Peyer's patch (tissue), 4 donors: ENCODE measurements at places on chromosomes 16 and 17. TPM values are rescaled to one million over a fixed set of nuclear protein-coding genes. Genes with fewer than 3 reads are reported as not detected.

The SPEM1 gene
- total RNA-seq, result not detected

The RCVRN gene
- total RNA-seq, result not detected

The SRL gene
- total RNA-seq, result 0.35 TPM

The SNAI3 gene
- 0.70 TPM for total RNA-seq

The ITGB4 gene
- 224 TPM for total RNA-seq

The FOXN1 gene
- not detected for total RNA-seq

The NTN1 gene
- 4.0 TPM for total RNA-seq

The SLC5A11 gene
- total RNA-seq, result 138 TPM

The BRIP1 gene
- total RNA-seq, result 4.4 TPM

The NPIPA3 gene
- not detected for total RNA-seq

The CLEC19A gene
- total RNA-seq, result not detected

The MYOCD gene
- total RNA-seq, result 1.9 TPM

The PTX4 gene
- not detected for total RNA-seq

The CES4A gene
- total RNA-seq, result 13.7 TPM

The MPO gene
- not detected for total RNA-seq

The TLCD3B gene
- not detected for total RNA-seq

The IL32 gene
- 599 TPM for total RNA-seq

The NKD1 gene
- 3.8 TPM for total RNA-seq

The CA7 gene
- 59.4 TPM for total RNA-seq

The ANKRD13B gene
- 9.1 TPM for total RNA-seq

The ABCC11 gene
- 0.66 TPM for total RNA-seq

The TBC1D3C gene
- total RNA-seq, result not detected

The MARF1 gene
- 74.3 TPM for total RNA-seq

The ADAMTS18 gene
- total RNA-seq, result 2.5 TPM

- DNase-seq, result no peak
These were observed 101.0 kb downstream of the CDYL2 start for GRCh38 chr16:80703131-80704071.

DNA sequence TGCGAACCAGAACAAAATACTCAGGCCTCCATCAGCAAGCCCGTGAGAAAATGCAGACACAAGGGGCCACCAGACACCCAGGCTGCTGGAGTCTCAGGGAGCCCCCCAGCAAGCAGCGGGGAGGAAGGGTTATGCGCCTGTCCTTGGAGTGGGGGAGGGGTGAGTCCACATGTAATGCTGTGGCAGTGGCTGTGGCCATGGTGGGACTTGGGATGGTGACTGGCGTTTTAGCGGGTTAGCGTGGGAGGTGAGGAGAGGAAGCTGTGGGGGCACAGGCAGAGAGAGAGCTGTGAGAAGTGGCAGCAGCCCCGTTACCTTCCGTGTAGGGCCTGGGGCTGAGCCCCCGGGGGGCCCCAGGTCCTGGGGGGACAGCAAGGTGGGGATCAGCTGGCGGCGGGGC, 58.3 kb downstream of the SRCIN1 start:
- DNase-seq, result no peak

- no peak for DNase-seq
These were observed 68.5 kb upstream of the RPL38 start for GRCh38 chr17:74134991-74135390.

DNA sequence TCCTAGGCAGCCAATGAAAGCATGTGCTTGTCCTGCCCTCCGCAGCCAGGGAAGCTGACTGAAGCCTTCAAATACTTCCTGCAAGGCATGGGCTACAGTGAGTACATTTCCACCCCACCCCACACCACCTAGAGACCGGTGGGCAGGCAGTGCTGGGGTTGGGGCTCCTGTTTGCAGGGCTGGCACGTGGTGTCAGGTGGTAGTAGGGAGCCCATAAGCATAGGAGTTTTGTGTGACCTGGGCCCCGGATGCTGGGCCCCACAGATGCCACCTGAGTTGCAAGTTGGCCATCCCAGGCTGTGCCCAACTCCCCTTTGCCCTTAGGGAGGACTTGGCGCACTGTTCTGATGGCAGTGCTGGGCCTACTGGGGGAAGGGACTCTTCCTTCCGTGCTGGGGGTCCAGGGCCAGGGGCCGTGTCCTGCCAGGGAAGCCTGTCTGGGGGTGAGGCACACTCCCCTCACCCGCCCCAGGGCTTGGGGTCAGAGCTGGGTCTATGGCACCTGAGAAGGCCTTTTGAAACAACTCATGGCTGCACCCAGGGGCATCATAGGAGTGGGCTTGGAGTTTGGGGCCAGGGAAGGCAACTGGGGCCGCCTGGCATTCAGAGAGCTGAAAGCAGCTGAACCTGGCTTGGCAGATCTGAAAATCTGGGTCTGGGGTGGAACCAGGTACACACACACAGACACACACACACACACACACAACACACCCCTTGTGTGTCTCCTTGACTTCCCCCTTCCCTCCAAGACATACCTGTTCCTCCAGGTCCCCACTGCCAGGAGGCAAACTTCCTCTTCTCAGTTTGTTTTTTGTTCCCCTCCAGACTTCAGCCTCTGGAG, 5.8 kb upstream of the SETD6 start:
- peak; percentile 38 for DNase-seq

GRCh38 chr16:2904922-2905240, 6.8 kb upstream of the FLYWCH1 start:
- no peak for DNase-seq

- no peak for DNase-seq
These were observed 57.7 kb downstream of the SHISA9 start for GRCh38 chr16:12959072-12959471.

GRCh38 chr16:86604436-86605193, 26.3 kb downstream of the FOXL1 start:
- DNase-seq, result peak; percentile 62

GRCh38 chr16:30904114-30904780, 7.8 kb downstream of the CTF1 start:
- no peak for DNase-seq

DNA sequence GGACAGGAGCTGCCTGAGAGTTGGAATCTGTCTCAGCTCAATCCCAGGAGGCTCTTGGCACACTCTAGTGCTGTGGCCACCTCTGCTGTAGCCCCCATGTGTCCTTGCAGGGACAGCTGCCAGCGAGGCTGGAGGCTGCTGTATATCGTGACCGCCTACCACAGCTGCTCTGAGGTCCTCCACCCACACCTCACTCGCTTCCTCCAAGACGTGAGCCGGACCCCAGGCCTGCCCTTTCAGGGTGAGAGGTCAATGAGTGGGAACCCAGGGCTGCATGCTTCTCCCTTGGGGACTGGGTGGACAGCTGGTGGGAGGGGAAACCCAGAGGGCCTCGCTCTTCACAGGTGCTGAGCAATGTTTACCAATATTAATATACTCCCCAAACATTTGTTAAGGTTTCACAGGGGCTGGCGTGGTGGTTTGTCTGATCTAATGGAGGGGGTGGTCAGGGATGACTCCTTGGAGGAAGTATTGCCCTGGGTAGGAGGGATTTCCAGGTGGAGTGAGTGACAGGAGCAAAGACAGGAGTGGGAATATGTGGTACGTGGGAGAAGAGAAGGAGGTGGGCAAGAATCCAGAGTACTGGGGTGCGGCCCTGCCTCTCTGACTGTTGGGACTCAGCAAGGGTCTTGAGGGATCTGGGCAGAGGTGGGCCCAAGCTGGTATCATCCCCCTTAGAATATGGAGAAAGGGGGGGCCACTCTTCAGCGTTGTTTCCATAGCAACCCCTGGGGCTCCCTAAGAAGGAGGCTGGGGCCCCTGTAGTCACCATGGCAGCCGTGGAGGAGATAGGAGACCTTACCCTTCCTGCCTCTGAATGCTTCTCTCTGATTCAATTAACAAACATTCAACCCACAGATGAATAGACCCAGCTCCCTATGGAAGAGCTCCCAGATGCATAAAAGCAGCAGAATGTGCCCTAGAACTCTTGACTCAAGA, 22.2 kb upstream of the ALKBH5 start:
- DNase-seq, result no peak

- DNase-seq, result peak; percentile 78
These were observed 623 bp downstream of the MBTPS1 start for GRCh38 chr16:84115919-84116719.

- DNase-seq, result no peak
These were observed 194.4 kb downstream of the SALL1 start for GRCh38 chr16:50956637-50957036.

DNA sequence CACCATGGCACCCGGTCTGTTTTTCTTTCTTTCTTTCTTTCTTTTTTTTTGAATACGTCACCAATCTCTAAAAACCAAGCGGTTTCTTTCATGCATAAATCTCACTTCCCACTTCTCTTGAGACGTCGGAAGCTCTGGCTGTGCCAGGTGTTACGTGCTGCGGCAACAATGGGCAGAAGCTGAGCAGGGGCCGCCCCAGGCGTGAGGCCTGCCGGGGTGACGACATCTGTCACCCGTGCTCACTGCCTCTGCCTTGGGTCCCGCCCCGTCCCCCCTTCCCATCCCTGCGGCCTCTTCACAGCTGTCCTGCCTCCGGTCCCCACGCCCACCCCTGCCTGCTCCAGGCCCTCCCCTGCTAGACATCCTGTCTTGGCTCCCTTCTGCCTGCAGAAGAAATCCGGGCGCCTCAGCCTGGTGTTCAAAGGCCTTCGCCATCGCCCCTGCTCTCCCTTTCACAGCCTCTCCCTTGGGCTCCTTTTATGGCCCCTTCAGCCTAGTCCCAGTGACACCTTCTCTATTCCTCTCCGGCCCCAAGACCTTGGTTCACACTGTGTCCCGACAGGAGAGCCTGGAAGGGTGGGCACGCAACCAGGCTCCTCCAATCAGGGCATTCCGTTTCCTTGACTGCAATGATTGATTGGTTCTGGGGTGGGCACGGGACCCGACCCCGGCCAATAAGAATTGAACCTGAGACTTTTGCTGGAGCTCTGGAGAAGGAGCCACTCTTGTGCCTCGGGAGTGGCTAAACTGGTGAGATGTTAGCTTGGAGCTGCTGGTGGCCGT, 4.8 kb downstream of the P2RX1 start:
- no peak for DNase-seq

- no peak for DNase-seq
These were observed 31.9 kb downstream of the LITAFD start for GRCh38 chr16:8914098-8914497.

DNA sequence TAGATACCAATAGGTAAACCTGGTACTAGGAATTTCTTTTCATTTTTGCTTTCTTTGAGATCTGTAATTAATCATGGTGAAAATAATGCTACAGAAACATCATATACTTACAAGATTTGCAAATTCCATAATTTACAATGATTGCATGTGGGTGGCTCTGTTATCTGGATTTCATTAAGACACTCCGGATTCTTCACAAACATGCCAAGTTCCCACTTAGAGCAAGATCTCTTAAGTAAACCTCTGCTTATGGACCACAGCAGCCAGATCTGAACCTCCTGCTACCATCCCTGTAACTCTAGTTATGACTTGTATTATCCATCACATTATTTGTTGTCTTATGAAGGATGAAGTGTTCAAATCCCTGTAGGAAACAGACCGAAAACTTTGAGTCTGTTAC, 424.7 kb downstream of the CDH13 start:
- DNase-seq, result no peak

DNA sequence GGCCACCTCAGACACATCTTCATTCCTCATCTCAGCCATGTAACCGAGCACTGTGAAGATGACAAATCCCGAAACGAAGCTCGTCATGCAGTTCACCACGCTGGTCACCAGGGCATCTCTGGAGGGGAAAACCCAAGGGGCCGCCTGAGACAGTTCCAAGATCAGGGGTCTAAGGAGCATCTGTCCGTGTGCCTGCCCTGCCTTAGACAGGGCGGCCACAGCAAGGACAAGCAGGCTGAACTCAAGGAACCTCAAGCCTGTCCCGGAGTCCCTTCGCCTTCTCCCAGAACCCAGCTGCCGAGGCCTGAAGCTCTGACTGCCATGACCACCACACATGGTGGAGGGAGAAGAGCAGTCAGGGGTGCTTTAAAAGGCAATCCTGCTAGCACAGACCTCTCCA, 22.7 kb downstream of the SLC6A4 start:
- DNase-seq, result no peak

DNA sequence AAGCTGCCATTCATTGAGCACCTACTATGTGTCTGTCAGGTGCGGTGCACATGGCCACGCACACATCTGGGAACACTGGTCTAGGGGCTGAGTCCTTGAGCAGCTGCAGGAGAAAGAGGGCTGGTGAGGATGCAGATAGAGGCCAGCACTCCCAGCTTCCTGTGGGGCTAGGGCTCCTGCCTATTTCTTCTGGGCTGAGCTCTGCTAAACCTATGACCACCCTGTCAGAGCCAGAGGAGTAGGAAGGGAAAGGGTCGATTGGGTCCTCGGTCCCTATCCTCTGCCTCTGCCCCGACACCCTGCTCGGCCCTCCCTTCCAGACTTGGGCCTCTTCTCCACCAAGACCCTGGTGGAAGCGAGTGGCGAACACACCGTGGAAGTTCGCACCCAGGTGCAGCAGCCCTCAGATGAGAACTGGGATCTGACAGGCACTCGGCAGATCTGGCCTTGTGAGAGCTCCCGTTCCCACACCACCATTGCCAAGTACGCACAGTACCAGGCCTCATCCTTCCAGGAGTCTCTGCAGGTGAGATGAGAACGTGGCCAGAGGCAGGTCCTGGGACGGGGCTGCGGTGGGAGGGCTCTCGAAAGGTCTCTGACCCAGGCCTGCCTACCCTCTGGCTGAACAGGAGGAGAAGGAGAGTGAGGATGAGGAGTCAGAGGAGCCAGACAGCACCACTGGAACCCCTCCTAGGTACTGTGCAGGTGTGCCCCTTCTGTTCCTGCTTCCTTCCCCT, 4.0 kb upstream of the TMEM88 start:
- no peak for DNase-seq

- no peak for DNase-seq
These were observed 132.4 kb upstream of the CHMP6 start for GRCh38 chr17:80859002-80859941.

GRCh38 chr17:57678393-57678792, 66.7 kb downstream of the CCDC182 start:
- no peak for DNase-seq

DNA sequence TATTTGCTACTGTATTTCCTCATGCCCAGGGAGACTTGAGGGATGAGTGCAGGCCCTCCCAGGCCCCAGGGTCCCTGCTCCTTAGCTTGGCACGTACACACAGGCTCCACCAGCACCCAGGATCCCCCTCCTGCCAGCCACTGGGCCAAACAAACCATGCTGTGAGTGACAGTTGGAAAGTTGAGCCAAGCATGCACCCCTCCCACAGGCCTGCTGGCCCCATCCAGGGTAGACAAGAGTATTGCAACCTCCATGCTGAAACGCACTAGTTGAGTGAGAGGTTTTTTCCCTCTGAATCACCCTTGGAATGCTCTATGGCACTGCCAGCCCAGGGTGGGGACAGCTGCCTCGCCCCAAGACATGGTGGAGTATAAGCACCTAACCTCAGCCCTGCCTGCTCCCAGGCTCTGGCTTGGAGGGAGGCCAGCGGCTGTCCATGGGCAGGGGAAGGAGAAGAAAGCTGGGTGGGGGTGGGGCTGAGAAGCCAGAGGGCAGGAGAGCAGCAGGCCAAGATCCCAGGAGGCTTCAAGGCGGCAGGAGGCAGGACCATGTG, 49.6 kb downstream of the PITPNM3 start:
- no peak for DNase-seq

- no peak for DNase-seq
These were observed 64.4 kb downstream of the MAP2K6 start for GRCh38 chr17:69478916-69479315.

- DNase-seq, result no peak
These were observed 149.7 kb downstream of the RPTOR start for GRCh38 chr17:80694085-80694991.
